ENCODE measurements at places on chromosomes 12 and 14.

DNA sequence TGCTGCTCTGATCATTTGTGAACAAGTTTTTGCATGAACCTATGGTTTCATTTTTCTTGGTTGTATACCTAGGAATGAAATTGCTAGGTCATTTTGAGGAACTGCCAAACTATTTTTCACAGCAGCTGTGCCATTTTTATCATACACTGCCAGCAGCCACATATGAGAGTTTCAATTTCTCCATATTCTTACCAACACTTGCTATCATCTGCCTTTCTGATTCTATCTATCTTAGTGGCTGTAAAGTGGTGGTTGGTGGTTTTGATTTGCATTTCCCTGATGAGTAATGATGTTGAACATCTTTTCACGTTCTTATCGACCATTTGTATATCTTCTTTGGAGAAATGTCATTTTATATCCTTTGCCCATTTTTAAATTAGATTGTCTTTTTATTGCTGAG lies 146.1 kb downstream of the C12orf75 start:
- no peak for DNase-seq

DNA sequence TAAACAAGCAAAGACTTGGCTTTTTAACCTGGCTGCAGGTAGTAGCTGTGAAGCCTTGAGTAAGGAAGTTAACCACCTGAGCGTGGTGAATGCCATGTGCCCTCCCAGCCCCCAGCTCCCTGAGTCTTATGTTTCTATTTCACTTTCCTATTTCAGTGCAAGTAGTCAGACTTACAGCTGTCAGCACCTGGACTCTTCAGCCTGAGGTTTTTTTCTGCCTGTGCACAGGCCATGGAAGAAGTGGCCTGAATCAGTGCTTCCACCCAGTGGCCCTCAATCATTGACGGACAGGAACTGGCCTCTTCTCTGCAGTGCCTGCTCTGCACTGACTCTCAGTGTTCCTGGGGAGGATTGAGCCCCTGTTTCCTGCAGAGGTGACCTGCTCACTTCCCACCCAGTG lies 796.4 kb downstream of the MED13L start:
- no peak for DNase-seq

GRCh38 chr12:19869413-19869812 lies 430.1 kb downstream of the AEBP2 start:
- peak; percentile 22 for DNase-seq

DNA sequence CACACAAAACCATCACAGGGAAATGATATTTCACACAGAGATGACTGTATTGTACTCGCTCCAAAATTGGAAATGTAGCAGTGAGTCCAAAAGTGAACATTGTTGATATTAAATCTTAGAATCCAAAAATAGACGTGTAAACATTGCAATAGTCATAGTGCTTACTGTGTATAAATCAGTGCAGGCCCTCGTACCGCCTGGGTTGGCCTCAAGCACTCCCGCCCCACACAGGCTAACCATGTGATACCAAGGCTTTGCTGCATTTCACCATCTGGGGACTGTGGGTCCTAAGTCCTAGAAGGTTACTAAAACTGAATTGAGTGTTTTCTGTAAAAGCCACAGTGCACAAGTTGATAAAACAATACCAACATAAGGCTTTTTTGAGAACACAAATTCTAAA lies 107.3 kb downstream of the PPP2R5E start:
- no peak for DNase-seq

- DNase-seq = no peak
Observed at GRCh38 chr12:123393747-123394146, 9.8 kb downstream of the KMT5A start.
